ENCODE measurements at places on chromosomes 16 and 17.

- no peak for DNase-seq
Observed at GRCh38 chr17:79006046-79006445, 3.5 kb downstream of the CANT1 start.

DNA sequence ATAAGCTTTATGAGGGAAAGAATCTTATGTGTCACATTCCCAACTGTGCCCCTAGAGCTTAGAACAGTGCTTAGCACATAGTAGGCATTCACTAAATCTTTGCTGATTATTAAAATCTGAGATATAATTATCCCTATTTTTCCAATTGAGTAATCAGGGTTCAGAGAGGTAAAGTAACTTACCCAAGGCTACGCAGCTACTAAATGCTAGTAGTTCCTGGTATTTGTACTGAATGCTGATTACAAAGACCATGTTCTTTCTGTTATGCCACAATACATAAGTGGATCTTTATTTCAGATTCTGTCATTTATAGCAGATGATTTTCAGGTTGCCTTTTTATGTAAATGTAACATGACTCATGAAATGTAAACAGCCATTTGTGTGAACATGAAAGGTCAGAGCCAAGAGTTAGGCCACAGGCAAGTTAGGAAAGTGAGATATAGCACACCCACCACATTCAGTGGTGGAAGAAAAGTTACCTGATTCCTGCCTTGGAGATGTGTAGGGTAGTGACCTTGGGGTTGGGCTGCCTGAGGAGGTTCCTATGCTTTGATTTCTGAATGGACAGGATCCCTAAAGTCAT, 77.2 kb downstream of the FTO start:
- no peak for DNase-seq

- DNase-seq, result no peak
Observed at GRCh38 chr16:87358250-87358649, 25.3 kb downstream of the FBXO31 start.

DNA sequence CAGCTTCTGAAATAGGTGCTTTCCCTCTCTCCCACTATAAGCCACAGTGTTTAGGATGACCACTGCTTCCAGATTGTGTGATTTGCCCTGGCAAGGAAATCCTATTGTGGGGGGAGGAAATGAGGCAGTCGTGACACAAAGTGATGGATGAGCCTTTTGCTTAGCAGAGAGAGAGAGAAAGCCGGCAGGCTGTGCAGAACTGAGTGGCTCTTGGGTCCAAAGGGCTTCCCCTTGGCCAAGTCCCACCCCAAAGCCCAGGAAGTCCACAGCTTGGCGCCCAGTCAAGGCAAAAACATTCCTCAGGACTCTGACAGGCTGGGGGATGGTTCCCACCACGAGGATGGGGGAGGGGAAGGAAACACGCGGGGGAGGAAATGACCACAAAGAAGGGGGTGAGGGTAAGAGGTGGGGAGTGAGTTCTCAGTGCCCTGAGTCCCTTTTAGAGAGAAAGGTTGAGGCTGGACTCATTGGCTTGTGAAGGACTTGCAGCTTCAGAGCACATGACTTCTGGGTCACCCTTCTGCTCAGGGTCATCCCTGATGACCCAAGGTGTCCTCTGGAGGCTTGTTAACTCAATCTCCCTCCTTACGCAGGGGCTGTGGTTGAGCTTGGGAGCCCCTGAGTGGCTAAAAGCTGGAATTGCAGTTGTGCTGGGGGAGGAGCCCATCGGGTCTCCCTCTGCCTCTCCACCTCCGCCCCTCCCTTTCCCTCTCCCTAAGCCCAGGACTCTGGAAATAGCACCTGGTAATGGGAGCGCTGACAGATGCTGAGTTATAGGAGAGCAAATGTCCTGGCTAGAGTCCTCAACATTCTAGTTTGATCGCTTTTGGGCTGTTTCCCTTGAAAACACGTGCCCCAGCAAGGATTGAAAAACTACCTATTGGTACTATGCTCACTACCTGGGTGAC, 10.3 kb upstream of the MSL1 start:
- DNase-seq, result peak; percentile 34

DNA sequence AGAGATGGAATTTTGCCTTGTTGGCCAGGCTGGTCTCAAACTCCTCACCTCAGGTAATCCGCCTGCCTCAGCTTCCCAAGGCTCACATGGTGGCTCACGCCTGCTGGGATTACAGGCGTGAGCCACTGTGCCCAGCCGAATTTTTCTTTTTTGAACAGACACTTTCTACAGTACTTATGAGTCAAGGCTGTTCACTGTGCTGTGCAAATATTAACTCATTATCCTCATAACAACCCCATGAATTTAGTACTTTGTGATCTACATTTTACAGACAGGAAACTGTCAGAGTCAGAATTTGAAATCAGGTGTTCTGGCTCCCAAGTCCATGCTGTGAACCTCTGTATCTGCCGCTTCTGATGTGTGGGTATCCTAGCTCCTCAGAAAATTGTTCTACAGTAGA, 25.7 kb upstream of the RASL10B start:
- no peak for DNase-seq

GRCh38 chr16:10896723-10897122, 19.7 kb downstream of the CIITA start:
- DNase-seq, result no peak

DNA sequence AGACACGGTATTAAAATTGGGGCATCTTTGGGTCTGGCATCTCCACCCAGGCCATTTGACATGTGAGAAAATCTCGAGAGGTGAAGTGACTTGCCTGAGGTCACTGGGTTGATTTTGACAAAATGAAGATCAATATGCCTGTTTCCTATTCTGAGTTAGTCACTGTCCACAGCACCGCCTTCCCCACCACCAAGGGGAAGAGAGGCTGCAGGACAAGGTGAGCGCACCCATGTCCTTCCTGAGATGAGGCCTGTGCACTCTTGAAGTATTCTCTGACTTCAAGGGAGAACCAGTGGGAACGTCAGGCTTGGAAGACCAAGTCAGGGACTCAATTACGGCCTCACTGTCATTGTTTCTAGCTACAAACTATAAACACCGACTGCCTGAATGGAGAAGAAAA, 49.9 kb upstream of the WSB1 start:
- no peak for DNase-seq

DNA sequence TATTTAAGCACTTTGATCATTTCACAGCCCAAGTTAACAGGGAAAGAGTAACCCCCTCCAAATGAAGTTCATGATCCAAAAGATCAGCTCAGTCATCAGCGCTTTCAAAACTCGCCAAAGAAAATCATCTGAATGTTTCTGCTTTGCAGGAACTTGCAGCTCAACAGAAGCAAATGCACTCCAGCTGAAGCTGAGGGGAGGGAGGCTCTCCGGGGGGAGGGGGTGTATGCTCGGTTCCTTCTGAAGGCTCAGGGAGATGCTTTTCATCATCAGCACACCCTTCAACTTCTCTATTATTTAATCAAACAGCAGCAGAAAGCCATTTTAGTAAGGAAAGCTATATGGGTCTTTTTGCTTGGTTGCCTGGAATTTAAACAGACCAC, 24.4 kb upstream of the ERN1 start:
- no peak for DNase-seq

DNA sequence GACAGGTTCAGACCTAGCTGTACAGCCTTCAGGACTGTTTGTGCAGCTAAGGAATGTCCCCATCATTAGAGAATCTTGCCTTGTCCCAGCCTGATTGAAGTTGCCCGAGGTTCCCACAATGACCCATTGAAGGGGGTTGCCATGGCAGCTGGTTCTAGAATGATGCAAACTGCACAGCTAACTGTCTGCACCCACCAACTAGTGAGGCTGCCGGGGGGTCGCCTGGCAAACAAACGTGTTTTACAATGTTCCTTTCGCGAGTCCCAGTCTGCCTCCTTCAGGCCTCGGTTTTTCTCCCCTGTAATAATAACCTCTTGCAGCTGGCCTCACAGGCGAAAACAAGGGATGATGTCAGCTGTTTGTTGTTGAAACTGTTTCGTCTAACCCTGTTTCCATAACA, 5.5 kb downstream of the C16orf96 start:
- no peak for DNase-seq

DNA sequence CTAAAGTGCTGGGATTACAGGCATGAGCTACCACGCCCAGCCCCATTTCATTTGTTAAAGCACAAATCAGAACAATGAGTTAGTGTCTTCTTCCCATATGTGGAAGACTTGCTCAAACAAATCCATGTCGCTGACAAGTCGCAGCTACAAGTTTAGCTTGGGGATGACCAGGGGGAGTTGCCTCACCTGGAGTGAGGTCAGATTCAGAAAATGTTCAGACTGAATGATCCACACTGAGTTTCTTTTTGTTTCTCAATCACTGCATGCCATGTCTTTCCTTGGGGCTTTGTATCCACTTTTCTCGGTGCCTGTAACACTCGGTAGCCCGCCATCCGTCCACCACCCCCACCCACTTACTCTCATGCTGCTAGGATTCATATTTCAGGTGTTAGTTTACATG, 437.3 kb upstream of the DYNLRB2 start:
- no peak for DNase-seq

GRCh38 chr17:62821189-62822079, 13.3 kb upstream of the MARCHF10 start:
- no peak for DNase-seq

DNA sequence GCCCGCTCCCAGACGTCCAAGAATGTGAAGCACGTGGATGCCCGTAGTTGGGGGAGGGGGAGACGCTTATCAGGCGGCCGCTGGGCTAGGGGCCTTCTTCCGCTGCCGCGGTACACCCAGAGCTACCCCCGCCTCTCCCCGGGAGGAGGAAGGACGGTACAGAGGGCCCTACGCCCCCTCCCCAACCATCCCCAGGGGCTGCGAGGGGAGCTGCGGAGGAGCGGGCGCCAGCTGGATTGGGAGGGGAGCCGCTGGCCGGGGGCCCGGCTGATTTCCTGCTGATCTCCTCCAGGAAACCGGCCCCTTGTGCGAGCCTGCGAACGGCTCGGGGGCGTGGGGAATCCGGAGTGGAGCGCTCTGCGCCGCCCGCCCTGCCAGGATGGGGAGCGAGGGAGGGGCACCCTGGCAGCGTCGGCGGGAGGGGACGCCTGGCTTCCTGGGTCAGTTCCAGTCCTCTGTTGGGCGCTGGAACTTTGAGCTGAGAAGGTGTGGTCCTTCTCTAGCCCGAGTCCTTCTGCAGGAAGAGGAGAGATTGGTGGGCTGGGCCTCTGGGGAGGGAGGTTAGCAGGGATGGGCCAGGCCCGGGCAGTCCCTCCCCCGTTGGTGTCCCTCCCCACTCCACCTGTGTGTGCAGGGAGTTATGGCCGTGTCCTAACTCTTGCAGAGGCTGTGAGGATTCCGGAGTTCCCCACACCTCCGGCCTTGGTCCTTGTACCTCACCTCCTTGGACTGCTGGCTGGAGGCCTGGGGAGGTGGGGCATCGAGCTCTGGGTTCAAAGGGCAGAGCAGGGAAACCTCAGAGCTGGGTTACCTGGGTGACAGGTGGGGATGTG, 19.2 kb downstream of the GJD3 start:
- DNase-seq, result no peak

DNA sequence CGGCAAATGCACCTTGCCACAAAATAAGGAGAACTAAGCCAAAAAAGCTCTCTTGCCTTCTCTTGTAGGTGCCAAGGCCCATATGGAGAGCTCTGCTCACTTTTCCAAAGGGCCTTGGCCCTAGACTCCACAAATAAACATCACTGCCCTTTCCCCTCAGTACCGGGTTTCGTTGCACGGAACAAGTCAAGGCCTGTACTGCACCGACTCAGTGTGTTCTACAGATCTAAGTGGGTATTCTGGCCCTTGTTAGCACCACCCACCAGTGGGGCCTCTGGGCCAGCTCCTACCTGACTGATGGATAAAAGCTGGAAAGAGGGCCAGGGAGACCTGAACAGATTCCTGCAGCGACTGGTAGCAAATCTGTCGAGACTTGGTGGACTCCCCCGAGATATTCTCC, 43.7 kb upstream of the GSG1L start:
- DNase-seq, result no peak

DNA sequence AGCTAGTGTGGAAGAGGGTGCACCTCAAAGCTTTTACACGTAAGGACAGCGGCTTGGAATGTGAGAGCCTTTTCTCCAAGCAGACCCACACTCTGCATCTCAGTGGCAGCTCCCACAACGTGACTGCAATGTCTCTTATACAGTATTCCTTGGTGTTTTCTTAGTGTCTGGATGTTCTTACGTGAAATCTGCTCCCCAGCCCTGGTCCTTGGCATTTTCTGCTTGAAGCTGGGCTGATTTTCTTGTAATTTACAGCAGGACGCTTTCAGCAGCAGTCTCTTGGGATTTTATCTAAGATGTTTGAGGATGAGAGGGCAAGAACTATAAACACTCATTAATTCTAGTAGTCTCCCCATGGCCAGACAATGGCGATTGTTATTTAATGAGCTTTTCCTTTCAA, 12.1 kb upstream of the POLR3E start:
- DNase-seq, result no peak

Data from NCI-H1048 (cell line).